Omental fat pad (tissue), 4 donors: ENCODE measurements at places on chromosomes 3 and 15. TPM values are rescaled to one million over a fixed set of nuclear protein-coding genes. Genes with fewer than 3 reads are reported as not detected.

DNA sequence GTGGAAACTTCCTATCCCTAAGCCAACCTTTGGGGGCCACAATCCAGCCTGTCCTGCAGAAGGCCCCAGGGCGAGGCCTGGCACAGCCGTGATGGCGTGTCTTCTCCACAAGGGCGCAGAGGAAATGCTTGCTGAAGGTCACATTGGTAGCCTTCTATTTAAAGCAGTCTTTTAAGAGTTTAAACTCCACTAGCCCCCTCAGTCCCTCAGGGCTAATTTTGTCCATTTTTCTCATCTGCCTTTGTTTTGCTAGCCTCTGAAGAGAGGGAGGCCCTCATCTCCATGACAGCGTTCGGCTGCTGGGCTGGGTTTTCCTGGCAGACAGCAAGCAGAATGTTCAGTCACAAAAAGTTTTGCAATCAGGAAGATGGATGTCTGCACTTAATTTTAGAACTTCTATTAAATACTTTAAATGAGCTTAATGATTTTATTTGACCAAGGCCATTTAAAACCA is 40.8 kb downstream of the RARB start:
- DNase-seq: no peak

- DNase-seq: no peak
Observed at GRCh38 chr3:56758539-56758981, 43.2 kb downstream of the ARHGEF3 start.

DNA sequence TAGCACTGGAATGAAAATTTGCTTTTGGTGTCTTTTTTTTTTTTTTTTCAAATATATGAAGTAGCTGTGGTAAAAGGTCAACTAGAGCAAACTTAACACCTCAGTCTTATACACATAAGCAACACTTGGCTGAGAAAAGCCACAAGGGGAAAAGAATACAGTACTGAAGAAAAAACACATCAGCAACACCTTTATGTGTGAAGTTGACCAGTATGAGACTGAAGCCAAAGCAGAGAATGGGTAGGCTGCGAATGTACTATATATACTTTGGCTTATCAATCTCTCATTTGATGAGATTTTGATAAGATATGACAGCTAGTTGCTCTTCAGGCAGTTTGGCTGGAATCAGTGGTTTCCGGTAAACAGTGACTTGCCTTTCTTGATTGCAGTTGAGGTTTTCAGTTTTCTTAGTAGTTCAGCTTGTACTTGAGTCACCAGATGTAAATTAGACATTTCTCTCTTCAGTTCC is 22.0 kb upstream of the ZCWPW2 start:
- DNase-seq: no peak

- DNase-seq: no peak
Observed at GRCh38 chr3:12484983-12485327, 675 bp downstream of the TSEN2 start.

Gene CYP1A1
- total RNA-seq: 1.9 TPM

- no peak for DNase-seq
Observed at GRCh38 chr3:195440379-195440778, 2.4 kb downstream of the ACAP2 start.

- no peak for DNase-seq
Observed at GRCh38 chr15:43735416-43735815, 10.8 kb upstream of the PDIA3 start.

Gene PP2D1
- total RNA-seq: not detected

GRCh38 chr3:153343988-153344782 is 182.2 kb downstream of the RAP2B start:
- DNase-seq: no peak

GRCh38 chr15:64356710-64357040 is 702 bp upstream of the CSNK1G1 start:
- DNase-seq: no peak
